Umbilical cord (tissue), 2 donors: ENCODE measurements at places on chromosomes 2 and 18. TPM values are rescaled to one million over a fixed set of nuclear protein-coding genes. Genes with fewer than 3 reads are reported as not detected.
A peak's percentile ranks its signal among the peaks of the same experiment; 100 is the strongest.

DNA sequence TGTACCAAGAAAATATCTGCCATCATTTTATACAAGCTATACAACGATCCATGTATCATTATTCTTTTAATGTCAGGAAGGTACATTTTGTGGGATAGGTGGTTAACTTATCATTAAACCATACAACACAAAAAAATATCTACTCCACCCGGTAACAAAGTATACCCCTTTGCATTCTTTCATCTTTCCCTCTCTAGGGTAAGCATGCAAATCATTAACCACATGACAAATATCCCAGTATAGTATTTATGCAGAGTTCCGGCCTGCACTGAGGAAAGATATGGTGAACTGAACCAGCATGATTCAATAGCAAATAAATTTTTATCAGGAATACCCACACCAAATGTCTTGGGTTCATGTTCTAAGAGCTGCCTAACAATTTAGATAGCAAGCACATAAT is 22.5 kb upstream of the SULT1C2 start:
- DNase-seq = no peak

GRCh38 chr2:118774458-118775133 is 72.9 kb downstream of the EN1 start:
- peak; percentile 69 for DNase-seq

DNA sequence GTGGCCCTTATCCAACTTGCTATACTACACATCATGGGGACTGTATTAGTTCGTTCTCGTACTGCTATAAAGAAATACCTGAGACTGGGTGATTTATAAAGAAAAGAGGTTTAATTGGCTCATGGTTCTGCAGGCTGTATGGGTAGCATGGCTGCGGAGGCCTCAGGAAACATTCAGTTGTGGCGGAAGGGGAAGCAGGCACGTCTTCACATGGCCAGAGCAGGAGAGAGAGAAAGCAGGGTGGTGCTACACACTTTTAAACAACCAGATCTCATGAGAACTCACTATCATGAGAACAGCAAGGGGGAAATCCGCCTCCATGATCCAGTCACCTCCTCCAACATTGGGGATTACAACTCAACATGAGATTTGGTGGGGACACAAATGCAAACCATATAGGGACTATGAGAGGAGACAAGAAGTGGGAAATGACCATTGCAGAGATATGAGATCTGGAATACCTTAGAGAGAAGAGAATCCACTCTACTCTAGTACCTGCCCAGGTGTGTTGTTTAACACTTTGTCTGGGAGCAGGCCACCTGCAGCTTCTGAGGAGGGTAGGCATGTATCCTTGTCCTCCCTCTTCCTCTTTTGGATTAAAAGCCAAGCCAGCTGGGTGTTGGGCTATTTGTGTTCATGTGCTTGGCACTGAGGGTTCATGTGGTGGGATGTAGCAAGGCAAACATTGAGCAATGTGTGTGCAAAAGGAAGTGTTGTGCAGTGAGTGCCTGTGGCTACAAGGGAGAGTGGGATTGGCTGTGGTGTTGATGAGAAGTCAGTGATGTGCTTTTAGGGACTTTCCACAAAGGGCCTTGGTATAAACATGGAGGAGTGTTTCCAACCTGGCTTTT is 22.8 kb downstream of the TTLL4 start:
- DNase-seq = no peak

DNA sequence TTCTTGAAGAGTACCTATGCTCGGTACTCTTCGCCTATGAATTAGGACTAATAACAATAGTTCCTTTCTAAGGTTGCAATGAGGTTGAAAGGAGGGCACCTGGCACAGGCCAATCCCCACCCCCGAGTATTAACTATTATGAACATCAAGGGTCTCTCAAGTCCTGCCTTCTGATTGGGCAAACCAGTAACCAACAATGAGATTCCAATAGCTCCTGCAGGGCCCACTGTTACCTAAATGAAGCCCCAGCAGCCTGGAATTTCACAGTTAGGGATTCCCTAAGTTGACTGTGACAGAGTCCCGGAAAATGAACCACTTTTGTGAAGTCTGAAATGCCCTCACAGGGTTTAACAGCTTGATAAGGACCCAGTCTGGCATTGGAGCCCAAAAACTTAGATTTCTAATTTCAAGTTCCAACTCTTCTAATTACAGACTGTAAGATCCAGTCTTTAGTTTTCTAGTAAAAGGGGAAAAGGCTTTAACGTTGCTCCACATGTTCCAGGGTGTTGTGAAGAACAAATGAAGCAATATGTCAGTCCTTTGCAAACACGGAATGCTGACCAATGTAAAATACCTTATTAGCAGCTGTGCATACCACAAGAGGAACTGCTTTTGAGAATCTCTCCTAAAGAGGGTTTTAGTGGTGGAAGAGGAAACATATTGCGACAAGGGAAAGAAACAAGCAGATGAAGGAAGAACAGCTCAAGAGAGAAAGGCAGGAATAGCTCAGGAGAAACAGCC is 277.7 kb upstream of the MAP2 start:
- peak; percentile 58 for DNase-seq

DNA sequence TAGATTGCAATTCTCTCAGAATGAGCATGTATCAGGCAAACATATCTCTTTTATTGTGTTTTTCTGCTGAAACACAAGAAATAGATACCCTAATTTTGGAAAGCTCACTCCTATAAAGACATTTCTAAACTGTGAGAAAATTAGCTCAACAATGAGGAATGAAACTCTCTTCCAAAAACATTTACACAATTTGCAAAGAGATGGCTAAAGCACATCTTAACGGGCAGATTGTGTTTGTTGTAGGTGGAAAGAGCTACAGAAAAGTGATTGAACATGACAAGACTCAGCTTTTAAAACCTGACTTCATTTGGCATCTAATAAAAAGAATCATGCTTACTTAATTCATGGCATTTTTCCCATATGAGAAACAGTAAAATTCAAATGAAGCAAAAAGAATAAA is 175.0 kb upstream of the SLC39A10 start:
- no peak for DNase-seq

- DNase-seq = no peak
These were observed 1882.4 kb downstream of the SUCLG1 start for GRCh38 chr2:82576656-82577055.

DNA sequence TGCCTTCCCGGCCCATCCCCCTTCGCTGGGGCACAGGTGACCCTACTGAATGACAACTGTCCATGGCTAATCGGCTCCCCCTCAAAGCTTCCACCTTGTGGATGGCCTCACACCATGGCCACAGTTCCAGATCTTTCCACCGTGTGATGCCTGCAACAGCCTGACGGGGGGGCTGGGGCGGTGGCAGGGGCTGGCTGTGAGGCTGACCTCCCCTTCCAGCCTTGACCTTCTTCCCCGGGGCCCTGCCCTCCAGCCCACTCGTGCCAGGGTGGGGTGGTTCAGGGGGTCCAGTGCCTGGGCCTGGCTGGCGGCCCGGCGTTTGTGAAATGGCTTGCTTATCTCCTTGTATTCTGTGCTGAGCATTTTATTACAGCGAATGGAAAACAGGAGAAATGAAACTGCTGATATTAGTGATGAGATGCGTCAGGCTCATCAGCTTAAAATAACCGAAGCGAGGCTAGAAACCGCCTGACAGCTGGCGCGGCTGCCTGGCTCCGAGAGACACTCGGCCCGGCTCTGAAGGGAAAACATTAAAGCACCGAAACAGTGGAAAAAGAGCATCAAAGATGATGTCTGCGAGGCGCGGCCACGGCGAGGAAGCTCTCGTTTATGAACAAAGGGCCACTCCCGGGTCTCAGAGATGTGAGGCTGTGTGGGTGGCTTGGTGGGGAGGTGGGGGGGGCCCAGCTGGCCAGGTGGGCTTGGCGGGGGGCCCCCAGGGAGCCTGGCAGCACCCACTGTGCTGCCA is 916 bp upstream of the PDCD1 start:
- DNase-seq = peak; percentile 81

DNA sequence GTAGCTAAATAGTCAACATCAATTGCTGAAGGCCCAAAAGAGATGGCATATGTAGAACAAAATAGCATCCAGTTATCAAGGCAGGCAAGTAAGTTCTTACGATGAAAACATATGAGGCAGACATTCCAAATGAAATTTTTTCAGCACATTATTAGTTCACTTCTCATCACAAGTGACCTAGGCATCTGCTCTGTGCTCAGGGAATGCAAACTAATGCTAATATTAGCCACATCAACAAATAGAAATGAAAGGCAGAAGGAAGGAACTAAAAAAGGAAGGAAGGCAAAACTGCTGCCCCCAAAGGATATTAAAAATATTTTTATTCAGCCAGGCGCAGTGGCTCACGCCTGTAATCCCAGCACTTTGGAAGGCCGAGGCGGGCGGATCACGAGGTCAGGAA is 51.2 kb upstream of the ROCK1 start:
- DNase-seq = no peak

DNA sequence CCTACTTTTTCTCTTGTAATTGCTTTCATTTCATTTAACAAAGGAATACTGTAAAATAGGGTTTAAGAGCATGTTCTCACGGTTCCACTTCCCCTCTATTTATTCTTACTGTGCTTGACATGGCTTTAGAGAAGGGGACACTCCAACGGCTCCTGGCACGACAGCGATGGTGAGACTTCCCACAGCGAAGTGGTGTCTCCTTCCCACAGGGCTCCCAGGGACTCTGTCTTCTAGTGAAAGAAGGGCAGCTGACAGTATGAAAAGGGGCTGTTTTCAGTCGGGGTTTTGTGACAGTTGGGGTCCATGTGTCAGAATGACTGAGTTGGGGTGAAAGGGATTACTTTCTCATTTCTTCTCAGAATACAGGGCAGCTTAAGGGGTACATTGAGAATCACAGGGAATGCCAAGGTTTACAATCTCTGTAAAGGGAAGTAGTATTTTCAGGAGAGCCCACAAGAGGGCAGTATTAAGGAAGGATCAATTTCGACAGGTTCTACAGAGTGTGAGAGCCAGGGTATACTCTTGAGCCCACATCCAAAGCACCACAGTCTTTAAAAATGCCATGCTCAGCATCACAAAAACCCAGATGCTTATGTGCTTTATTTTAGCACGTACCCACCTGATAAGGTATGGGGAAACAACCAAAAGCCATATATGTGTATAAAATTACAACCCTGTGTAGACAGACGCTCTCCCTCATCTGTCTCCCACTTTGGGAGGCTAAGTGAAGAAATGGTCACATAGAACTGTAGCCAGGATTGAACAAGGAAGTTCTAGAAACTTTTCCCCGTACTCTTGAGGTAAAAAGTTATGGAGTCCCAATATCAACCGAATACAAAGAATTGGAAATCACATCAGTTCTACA is 31.3 kb upstream of the RAPGEF4 start:
- DNase-seq = no peak

- DNase-seq = no peak
These were observed 76.8 kb downstream of the ABI2 start for GRCh38 chr2:203404996-203405395.

DNA sequence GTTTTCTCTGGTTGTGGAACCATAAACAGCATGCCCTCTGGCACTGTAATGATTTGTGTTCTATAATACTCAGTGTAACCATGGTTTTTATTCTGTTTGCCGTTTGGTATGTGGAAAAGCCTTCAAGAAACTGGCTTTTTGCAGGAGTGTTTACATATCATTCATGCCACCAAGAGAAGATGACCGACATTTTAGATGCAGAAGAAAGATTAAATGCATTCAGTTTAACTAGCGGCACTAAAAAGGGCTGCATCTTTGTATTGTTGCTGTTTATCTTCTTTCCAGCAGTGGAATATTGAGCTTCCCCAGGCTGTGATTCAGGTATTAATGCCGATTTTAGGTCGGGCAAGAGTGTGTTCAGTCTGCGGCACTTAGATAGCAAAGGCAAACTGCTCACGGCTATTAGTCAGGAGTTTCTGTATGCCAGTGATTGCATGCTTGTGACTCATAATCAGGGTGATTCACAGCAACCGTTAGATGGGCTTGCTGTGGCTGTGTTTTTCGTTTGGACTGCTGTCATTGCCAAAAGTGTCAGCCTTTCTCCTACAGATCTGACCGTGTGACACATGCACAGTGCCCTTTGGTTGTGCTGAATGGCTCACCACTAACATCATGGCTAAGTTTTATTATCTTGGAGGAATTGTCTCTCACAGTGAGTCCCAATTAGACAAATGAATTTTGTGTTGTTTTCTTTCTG is 479.7 kb downstream of the PARD3B start:
- DNase-seq = peak; percentile 64

- no peak for DNase-seq
These were observed 93.8 kb downstream of the NRP2 start for GRCh38 chr2:205776139-205776538.

DNA sequence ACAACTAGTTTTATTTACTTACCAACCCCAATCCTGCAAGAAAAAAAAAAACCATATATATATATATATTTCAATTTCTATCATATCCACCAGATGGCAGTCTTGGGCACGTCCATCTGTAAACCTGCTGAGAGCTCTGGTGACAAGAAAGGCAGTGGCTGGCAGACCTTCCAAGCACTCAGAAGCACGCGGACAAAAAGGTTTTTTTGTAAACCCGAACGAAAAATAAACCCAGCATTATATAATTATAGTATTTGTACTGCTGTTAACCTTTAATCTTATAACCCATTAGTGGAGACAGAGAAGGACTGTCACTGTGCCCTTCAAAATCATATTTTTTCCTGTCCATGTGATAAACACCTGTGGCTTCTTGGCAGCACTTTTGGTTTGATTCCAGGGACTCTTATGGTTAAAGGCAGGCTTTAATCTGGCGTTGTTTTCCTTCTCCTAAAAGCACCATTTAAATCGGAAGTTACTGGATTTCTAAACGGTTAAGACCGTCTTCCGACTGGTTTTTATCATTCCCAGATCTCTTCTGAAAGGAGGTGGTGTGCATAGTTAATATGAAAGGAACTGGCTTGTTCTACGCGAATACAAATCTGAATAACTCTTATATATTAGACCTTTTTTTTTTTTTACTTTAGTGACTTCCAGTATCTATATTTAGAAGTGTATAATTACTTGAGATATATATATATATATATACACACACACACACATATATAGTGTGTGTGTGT is 31.0 kb upstream of the SLC3A1 start:
- peak; percentile 80 for DNase-seq

- no peak for DNase-seq
These were observed 175.4 kb downstream of the HDAC4 start for GRCh38 chr2:239225371-239225851.

GRCh38 chr2:197286805-197287595 is 23.6 kb downstream of the ANKRD44 start:
- DNase-seq = peak; percentile 81

GRCh38 chr18:45156946-45157345 is 458.3 kb upstream of the SLC14A2 start:
- peak; percentile 7 for DNase-seq

DNA sequence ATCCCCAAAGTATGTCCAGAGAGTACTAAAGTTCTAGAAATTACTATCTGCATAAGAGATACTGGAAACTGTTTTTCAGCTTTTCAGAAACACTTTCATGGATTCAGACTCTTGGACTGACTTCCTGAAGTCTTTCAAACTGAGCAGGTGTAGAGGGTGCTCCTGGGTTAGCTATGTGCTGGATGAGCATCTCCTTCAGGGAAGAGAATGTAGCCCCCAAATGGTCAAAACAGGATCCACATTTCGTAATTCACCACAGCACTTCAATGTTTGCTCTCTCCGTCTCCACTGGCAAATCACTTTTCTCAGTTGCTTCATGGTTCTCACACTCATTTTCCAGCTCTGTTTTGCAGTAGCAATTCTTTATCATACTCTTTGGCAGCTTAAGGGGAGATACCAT is 23.2 kb upstream of the SATB2 start:
- DNase-seq = no peak

CMPK2 gene
- total RNA-seq = 15.6 TPM

C2orf81 gene
- total RNA-seq = 1.4 TPM

PARD3B gene
- total RNA-seq = 27.7 TPM

CDH19 gene
- total RNA-seq = 6.7 TPM

AQP12B gene
- total RNA-seq = 0.96 TPM

FAM110C gene
- 7.7 TPM for total RNA-seq

SUMO1 gene
- 73.4 TPM for total RNA-seq

EMX1 gene
- 3.6 TPM for total RNA-seq

STAT4 gene
- total RNA-seq = 3.9 TPM

NT5C1B gene
- total RNA-seq = 4.3 TPM
